ENCODE measurements at places on chromosomes 3 and 15. TPM values are rescaled to one million over a fixed set of nuclear protein-coding genes. Genes with fewer than 3 reads are reported as not detected.

The IL5RA gene
- total RNA-seq = not detected

The CCK gene
- total RNA-seq = 1.1 TPM

The C3orf49 gene
- total RNA-seq = not detected

The ROBO2 gene
- 4.9 TPM for total RNA-seq

The OR4F6 gene
- not detected for total RNA-seq

The GPR87 gene
- not detected for total RNA-seq

The TMEM45A gene
- 56.3 TPM for total RNA-seq

The ANXA2 gene
- total RNA-seq = 4,110 TPM

The PPM1L gene
- 1.7 TPM for total RNA-seq

The CACNA2D2 gene
- not detected for total RNA-seq

The WNT7A gene
- total RNA-seq = 0.60 TPM

The MCTP2 gene
- total RNA-seq = 4.7 TPM

The OXTR gene
- 1.2 TPM for total RNA-seq

The SYNPR gene
- total RNA-seq = not detected

The ATP2C1 gene
- total RNA-seq = 160 TPM

The CAPN3 gene
- total RNA-seq = 0.60 TPM

The CYP1A2 gene
- total RNA-seq = not detected

The GASK1A gene
- 0.94 TPM for total RNA-seq

The CPLX3 gene
- total RNA-seq = not detected

The DUSP7 gene
- total RNA-seq = 8.2 TPM

The RASGRP1 gene
- under 0.01 TPM for total RNA-seq

The IL20RB gene
- total RNA-seq = 0.53 TPM

The INSYN1 gene
- total RNA-seq = 0.45 TPM

The BCHE gene
- 0.08 TPM for total RNA-seq

The CYP8B1 gene
- not detected for total RNA-seq

The RAD51 gene
- 3.2 TPM for total RNA-seq

The STRIT1 gene
- total RNA-seq = not detected

The SEMA6D gene
- 14.9 TPM for total RNA-seq

The ARIH1 gene
- total RNA-seq = 162 TPM

The MGLL gene
- total RNA-seq = 18.7 TPM

The SRGAP3 gene
- total RNA-seq = 1.4 TPM

The MRAS gene
- total RNA-seq = 69.1 TPM

The GJD2 gene
- total RNA-seq = not detected

The FAM81A gene
- total RNA-seq = not detected

The NISCH gene
- total RNA-seq = 54.9 TPM

The SGO1 gene
- total RNA-seq = 1.7 TPM

The EPB42 gene
- total RNA-seq = not detected

The CHRFAM7A gene
- total RNA-seq = 1.9 TPM

The KBTBD13 gene
- not detected for total RNA-seq

All from smooth muscle cell of the coronary artery (primary cell).